ENCODE measurements at places on chromosomes 1 and 21.

GRCh38 chr1:21514245-21514644 lies 5.0 kb downstream of the ALPL start:
- DNase-seq = no peak

DNA sequence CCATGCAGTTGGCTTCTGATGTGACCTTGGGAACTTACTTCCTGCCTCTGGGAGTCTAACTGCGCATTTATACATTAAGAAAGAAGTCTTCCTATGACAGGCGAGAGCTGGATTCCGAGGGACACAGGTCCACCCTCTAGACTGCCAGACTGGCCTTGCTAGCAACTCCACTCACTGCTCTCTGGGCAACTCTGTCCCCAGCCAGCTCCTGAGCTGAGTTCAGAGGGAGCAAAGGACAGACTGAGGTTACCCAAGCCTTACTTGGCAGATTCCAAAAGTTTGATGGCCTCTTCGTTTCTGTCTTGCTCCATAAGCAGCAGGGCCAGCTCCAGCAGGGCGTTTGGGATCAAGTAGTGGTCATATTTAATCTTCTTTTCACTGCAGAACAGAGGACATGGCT lies 41.8 kb downstream of the TTC39A start:
- DNase-seq = no peak

DNA sequence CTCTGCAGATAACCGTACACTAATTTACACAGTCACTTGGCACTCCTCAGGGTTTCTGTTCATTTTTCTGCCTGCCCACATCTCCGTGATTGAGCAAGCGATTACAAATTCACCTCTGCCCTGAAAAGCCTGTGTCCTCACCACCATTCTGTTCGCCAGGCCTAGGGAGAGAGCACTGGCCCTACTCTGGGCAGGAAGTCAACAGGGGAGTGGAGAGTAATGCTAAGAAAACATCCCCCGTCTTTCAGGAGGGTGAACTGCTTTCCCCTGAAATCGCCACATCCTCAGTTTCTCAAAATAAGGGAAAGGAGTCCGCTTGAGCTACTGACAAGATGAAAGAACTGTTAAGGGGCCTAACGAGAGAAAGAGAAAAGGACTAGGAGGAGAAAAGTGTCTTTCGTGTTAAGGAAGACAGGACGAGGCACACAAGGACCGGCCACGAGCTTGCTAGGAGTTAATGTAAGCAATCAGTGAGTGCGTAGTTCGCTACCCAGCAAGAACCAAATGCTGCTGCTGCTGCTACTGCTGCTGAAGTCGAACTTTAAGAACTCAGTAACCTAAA lies 632 bp downstream of the PEX19 start:
- DNase-seq = no peak

DNA sequence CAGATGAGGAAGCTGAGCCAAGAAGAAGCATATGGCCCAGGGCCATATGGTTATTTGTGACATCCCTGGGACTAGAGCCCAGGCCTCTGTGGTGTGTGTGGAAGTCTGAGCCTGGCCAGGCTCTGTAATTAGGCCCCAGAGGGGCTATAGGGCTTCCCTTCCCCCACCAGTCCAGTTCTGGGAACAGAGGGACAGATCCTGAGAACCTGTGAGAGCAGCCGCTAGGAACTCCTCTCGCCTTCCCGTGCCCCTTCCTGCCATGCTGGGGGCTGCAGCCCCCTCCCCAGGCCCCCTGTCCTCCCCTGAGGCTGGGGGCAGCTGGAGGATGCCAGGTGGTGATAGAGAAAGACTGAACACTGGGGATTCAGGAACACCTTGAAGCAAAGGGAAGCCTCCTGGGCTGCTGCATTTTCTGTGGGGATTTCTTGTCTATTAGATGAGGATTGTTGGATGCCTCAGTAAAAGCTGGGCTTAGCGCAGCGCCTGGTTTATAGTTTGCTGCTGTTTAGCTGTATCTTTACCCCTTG lies 33.3 kb downstream of the COQ8A start:
- DNase-seq = no peak

GRCh38 chr1:183291802-183292514 lies 105.9 kb downstream of the LAMC2 start:
- no peak for DNase-seq

- no peak for DNase-seq
These were observed 20.3 kb upstream of the CXADR start for GRCh38 chr21:17492415-17493168.

DNA sequence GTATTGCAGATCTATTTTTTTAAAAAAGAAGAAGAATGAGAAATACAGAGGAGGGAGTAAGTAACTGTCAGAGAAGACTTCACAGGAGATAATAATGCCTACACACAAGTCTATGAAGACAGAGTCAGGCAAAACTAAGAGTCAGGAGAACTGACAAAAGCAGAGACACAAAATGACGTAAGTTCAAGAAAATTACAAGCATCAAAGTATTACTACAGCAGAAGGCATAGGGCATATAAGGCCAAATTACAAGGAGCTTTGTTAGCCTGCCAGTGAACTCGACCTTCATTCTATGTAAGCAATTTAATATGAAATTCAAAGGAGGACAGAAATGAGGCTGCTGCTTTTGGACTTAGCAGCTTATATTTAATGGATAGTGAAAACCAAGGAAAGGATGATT lies 23.7 kb downstream of the FAF1 start:
- no peak for DNase-seq

DNA sequence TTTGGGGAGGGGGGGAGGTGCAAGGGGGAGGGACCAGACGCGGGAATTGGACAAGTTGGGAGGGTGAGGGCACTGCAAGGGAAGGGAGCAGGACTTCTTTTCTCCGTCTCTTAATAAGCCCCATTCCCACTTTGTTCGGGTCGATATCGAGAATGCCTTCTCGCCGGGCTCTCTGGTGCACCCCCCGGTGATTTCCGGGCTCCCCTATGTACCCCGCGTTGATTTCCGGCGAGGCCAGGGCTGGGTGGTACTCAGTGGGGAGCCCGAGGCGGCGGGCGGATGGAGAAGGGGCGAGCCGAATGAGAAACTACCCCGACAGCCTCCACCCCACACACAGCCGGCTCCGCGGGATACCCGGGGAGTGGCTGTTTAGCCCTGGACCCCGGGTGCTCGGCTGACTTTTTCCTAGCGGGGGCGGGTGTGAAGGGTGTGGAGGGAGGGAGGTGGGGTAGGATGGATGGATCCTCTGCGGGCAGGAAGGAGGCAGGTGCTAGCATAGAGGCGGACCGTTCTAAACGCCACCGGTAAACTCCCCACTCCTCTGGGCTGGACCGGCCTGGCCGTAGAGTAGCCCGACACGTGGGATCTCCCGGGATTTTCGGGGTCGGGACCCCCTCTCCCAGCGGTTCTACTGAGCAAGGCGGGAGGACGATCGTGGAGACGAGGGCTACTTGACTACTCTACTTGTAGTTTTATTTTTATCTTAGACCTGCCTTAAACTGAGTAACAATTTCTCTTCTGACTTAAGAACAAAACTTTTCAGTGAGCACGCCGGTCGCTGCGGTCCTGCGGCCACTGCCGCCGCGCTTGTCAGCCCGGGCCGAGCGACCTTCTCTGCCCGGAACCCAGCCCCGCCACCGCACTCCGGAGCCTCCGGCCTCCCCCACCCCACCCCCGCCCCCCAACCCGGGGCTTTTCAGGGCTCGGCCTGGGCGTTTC lies 1.0 kb downstream of the RNF220 start:
- peak; percentile 24 for DNase-seq

DNA sequence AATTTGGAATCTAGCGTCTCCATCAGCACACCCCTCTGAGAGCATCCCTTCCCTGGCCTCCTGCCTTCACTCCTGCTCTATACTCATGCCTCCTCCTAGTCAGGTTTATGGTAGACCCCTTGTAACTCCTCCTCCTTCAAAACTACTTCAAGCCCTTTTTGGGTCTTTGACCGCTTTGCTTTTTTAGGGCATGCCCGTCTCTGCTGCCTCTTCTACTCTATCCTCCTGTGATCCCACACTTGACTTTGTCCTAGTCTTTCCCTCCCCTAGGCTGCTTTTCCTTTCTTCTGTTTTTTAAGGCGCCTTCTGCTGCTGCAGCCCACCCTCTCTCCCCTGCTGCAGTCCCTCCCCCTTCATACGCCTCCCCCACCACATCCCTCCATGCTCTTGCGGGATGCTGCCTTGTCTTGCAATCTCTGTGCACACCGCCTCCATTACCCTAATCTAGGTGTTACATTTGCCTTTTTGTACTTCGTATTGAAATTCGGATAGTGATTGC lies 1.5 kb downstream of the SNX27 start:
- no peak for DNase-seq

DNA sequence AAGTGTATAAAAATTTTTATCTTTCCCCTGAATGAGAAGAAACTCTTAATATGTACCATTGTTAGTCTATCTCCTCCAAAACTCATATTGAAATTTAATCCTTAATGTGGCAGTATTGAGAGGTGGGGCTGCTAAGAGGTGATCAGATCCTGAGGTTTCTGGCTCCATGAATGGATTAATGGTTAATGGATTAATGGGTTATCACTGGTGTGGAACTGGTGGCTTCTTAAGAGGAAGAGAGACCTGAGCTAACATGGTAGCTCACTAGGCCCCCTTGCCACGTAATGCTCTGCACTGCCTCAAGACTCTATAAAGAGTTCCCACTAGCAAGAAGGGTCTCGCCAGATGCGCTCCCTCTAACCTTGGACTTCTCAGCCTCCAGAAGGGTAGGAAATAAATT lies 70.6 kb upstream of the ZBTB18 start:
- DNase-seq = no peak

GRCh38 chr21:39461419-39461818 lies 9.6 kb downstream of the SH3BGR start:
- no peak for DNase-seq

GRCh38 chr1:114512595-114513280 lies 1.7 kb upstream of the TRIM33 start:
- DNase-seq = no peak

DNA sequence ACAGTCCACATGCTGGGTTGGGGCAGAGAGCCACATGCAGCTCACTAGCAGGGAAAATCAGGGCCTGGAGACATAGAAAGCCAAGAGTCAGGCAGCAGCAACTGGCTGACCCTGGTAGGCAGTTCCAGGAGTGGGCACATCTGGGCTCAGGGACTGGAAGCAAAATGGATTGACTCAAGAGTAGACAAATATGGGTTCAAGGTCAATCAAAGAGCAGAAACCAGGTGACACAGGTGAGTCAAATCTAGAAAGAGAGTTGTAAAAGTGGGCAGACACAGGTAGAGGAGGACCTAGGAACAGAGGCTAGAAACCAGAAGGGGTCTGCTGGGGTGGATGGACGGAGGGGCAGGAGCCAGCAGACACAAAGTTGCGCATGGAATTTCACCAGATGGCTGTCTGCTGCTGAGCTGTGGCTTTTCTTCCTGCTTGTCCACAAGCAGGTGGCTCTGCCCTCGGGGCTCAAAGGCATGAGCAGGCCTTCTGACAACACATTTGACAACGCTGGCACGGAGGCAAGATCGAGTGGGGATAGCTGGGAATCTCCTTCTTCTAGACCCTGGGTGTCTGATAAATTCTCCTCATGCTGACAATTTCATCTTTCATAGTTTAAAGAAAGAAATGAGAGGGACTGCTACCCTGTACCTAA lies 40.8 kb upstream of the IGSF3 start:
- DNase-seq = no peak

DNA sequence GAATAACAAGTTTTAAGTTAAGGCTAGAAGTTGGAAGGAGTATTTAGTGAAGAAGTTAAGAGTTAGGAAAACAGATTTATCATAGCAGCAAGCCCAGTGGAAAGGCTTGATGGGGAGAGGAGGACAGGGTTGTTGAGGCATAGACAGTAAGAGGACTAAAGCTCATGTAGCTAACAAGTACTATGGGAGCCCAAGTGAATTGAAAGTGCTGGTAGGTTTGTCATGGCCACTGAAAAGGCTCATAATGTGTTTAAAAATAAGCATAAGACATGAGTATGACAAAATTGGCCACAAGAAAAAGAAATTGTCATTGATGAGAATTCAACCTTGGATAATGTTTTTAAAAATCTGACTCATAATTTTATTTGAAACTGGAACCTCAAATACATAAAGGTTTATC lies 49.2 kb upstream of the CRB1 start:
- DNase-seq = no peak

- DNase-seq = no peak
These were observed 194.5 kb downstream of the LHX8 start for GRCh38 chr1:75328691-75329090.

DNA sequence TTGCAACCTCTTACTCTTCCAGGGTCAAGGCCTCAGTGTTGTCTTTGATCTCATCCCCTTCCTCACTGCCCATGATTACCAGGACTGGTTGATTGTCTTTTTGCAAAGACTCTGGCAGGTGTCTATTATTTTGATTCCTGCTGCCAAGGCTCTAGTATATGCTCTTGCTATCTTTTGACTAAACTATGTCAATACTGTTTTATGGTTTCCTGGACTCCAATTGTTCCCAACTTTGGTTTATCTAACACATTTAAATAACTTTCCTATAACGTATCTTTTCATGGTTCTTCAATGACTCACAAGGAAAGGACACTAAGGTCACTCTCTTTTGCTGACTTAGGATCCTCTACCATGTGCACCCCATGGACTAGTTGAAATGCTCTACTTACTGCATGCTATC lies 141.5 kb downstream of the PTPRC start:
- DNase-seq = no peak

GRCh38 chr1:159922511-159923202 lies 2.6 kb downstream of the TAGLN2 start:
- no peak for DNase-seq
